CD14-positive monocyte (primary cell): ENCODE measurements at places on chromosomes 3 and 15. TPM values are rescaled to one million over a fixed set of nuclear protein-coding genes. Genes with fewer than 3 reads are reported as not detected.

DNA sequence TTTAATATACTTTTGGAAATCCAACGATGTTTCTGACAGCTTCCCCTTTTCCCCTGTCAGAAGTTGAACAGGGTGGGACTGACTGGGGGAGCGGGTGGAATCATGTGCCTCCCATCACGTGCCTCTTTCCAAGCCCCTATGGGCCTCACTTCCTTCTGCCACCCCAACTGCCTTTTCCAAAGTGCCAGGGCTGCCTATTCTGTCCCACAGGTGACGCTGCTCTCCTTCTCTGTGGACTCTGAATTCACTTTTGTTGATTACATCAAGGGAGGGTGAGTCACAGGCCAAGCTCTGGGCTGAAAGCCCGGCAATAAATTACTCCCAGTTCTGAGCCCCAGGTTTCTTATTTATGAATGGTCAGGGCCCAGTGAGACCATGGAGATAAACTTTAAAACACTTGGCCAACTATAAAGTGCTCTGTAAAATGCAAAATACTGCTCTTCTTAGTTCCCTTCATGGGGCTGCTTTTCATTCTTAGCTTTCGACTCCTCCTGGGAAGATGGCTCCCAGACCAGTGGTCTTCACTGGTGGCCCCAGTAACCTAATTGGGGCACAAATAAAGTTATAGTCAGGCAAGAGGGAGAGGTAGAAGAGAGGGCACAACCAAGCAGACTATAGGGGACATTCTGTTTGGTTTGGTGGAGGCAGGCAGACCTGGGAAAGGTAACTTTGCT lies 12.3 kb downstream of the CPNE9 start:
- DNase-seq: peak; percentile 96

The CRABP1 gene
- not detected for polyA plus RNA-seq

GRCh38 chr3:143084856-143085731 lies 34.5 kb upstream of the CHST2 start:
- DNase-seq: peak; percentile 88

The GRM7 gene
- not detected in 2 replicates for polyA plus RNA-seq

GRCh38 chr3:160477750-160478149 lies 28.2 kb upstream of the TRIM59 start:
- DNase-seq: no peak

DNA sequence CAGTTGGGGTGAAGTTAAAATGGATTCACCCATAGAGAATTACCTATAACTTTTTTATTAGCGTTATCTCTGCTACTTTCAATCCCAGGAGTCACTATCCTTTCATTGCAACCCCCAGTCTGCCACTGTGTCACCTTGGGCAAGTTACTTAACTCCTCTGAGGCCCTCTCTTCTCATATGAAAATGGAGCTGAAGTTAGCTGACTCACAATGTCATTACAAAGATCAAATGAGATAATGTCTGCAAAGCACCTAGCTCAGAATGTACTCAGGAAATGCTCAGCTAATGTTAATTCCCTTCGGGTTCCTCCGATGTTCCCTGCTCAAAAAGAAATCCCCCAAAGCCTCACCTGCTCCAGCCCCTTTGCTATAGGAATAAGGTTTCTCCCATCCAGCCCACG lies 50.0 kb downstream of the TRIM42 start:
- no peak for DNase-seq

GRCh38 chr3:147864754-147865354 lies 455.7 kb downstream of the ZIC1 start:
- no peak for DNase-seq

DNA sequence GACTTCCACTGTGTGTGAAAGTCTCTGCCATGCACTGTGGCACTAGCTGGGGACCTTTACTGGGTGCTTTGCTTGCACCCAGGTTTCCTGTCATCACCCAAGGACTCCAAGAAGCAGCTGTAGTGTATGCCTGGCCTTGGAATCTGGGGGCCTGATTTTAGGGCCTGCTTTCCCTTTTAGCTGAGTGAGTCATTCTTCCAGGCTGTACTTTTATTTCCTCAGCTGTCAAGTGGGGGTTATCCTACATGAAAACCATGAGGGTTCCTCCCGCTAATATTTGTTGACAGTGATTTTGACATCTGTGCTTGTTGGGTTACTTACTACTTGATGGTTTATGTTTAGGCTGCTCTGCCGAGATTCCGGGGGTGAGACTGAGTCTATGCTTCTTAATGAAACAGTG lies 18.5 kb downstream of the GORASP1 start:
- DNase-seq: no peak

DNA sequence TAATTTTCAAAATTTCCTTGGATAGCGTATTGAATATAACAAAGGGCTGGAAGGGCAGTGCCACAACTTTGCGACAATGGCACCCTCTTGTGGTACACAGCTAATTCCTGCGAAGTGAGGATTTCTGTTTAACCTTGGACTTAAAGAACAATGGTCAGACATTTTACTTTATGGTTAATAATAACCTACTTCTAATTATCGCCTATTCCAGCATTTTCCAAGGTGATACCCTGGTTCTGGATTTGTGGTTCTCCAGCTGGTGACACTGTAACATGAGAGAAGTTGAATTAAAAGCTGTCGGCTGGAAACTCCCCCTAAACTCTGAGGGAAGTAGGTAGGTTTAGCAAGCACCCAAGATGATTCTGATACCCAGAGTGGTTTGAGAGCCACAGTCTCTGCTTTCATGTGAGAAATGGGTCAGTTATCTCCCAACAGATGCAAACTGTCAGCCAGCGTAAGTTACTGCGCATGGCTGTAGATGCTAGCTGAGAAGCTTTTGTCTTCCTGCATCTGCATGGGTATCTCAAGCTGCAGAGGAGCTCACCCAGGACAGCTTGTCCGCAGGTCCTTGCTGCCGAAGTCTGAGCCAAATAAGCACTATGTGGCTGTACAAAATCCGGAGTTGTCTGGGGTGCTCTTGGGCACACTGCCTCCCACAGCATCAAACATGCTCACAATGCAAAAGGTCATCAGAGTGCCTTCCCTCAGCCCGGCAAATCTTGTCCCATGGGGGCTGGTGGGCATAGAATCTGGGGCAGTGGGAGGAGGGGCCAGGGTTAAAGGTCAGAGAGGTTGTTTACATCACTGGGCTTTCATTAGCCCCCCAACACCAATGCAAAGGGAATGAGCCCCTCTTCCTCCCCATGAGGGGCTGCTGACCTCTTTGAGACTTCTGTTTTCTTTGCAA lies 6.6 kb upstream of the CHSY1 start:
- DNase-seq: peak; percentile 60

The CFAP100 gene
- not detected in 2 replicates for polyA plus RNA-seq

The MUSTN1 gene
- 12.8 and 13.7 TPM in 2 replicates for polyA plus RNA-seq

DNA sequence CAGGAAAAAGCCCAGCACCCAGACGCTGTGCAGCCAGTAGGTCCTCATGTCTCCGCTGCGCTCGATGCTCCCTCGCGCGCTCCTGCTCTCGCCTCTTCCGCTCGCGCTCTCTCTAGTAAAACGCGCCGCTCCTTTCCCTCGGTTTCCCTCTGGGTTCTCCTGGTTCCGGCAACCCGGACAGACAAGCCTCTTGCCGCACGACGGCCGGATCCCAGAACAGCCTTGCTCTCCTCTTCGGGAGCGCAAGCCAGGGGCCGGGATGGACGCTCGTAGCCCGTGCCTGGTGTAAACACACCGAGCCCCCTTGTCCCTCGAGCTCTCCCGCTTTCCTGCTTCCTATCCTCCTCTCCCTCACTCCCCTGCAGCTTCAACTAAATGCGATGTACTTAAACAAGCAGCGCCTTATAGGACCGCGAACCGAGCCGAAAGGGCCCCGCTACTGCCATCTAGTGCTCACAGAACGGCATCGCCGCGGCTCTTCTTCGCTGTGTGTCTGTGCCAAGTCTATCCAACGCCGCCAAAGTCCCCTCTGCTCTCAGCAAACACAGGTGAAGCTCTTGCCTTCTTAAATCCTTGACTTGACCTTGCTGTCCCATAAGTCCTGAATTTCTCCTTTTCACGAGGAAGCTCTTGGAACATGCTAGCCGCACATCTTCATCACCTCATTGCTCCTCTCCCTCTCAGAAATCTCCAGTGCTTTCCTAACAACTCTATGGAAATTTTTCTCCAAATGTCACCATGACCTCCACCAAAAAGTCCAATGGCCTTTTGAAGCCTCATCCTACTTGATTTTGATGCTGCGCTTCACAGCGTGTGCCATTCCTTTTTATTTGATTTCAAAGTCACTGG lies 1037.2 kb downstream of the IGSF11 start:
- DNase-seq: peak; percentile 12

The ABHD6 gene
- polyA plus RNA-seq: 6.6 and 7.3 TPM in 2 replicates

DNA sequence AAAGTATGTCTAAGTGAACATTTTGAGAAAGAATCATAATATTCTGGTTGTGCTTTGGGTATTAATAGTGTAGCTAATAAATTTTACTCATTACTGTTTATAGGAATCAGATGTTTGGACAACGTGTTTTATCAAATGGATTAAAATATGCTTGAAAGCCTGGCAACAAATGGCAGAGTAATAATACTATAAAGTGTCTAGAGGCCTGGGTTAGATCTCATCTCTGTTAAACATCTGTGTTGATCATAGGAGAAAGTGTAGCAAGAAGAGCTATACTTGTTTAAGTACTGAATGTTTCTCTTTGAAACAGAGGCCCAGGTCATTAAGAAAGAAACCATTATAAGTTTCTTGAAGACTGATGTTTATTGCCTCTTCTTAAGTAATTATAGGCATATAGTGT lies 30.5 kb downstream of the VPS8 start:
- no peak for DNase-seq

GRCh38 chr3:134904241-134904771 lies 109.2 kb downstream of the EPHB1 start:
- no peak for DNase-seq

GRCh38 chr3:143146486-143147274 lies 27.1 kb downstream of the CHST2 start:
- no peak for DNase-seq

DNA sequence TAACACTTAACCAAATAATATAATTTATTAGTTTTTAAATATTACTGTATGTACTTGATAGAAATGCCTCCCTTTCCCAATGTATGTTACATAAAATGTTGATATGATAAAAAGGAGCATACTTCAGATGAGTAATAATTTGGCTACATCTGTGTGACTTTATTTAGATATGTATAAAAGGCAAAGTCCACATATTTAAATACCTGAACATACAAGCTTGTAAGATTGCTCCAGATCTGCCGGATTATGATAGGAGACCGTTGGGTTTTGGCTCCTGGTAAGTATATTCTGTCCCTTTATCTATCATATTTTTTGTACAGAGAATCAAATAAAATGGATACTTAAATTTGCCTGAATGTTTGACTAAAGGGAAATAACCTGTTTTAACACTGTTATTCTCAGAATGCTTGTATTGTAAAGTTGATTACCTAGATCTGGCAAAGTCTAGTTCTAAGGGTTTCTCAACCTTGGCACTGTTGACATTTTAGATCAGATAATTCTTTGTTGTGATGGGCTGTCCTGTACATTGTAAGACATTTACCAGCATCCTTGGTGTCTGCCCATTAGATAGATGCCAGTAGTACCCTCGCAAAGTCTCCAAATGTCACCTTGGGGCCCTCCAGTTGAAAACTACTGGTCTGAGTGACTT lies 38.5 kb downstream of the LRCH3 start:
- no peak for DNase-seq

- no peak for DNase-seq
These were observed 48.6 kb upstream of the DUSP7 start for GRCh38 chr3:52104684-52105640.

DNA sequence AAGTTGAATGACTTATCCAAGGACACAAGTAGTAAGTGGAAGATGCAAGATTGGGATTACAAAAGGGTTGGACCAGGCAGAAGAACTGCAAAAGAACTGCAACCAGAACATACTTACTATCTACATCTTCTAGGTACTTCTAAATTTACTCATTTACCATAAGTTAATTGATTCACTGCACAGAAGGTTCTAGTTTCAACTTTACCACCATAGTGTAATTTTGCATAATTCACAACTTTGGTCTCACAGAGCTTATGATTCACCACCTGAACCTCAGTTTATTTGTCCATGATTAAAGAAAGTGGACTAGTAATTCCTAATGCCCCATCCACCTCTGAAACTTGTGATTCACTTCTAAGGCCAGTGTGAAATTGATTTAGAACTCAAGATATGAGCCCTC lies 236.8 kb upstream of the UBE2E2 start:
- DNase-seq: no peak

The SLC28A2 gene
- polyA plus RNA-seq: not detected

The HHLA2 gene
- not detected in 2 replicates for polyA plus RNA-seq

DNA sequence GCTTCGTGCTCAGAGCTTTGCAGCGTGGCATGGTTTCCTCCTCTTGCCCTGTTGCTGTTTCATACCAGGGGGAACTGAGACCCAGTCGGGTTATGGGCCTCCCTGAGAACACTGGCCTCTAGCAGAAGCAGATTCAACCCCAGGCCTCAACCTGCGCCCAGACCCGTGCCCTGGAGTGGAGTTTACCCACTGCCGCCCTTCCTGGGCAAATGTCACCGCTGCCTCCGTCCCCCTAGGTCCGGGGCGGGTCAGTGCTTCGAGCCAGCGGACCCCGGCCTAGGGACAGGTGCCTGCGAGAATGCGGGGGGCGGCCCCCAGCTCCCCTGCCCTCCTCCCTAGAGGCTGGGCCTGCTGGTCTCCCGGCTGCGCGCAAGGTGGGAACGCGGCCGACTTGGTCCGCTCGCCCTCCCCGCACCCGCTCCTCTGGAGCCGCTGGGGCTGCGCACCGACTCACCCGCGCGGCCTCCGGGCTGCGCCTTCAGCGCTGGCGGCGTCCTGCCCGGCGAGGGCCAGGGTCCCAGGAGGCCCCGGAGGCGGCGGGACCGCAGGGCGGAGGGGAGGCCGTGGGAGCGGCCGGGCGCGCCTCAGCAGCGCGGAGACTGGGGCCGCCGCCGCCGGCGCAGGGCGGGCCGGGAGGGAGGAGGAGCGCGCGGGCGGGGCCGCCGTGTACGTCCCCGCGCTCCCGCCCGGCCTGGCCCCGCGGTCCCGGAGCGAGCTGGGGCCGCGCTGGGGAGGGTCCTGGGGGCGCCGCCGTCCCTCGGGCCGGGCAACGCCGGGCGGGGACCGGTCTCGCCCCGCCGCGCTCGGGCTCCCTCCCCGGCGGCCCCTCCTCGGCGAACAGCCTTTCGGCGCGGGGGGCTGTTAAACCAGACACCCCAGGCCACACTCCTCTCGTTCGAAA lies at the start of gene PIGZ:
PIGZ (minus strand) TSS at position 601 of the 901 bp plus-strand sequence. CDS start 16,802 bp downstream, outside the sequence.
- DNase-seq: no peak

DNA sequence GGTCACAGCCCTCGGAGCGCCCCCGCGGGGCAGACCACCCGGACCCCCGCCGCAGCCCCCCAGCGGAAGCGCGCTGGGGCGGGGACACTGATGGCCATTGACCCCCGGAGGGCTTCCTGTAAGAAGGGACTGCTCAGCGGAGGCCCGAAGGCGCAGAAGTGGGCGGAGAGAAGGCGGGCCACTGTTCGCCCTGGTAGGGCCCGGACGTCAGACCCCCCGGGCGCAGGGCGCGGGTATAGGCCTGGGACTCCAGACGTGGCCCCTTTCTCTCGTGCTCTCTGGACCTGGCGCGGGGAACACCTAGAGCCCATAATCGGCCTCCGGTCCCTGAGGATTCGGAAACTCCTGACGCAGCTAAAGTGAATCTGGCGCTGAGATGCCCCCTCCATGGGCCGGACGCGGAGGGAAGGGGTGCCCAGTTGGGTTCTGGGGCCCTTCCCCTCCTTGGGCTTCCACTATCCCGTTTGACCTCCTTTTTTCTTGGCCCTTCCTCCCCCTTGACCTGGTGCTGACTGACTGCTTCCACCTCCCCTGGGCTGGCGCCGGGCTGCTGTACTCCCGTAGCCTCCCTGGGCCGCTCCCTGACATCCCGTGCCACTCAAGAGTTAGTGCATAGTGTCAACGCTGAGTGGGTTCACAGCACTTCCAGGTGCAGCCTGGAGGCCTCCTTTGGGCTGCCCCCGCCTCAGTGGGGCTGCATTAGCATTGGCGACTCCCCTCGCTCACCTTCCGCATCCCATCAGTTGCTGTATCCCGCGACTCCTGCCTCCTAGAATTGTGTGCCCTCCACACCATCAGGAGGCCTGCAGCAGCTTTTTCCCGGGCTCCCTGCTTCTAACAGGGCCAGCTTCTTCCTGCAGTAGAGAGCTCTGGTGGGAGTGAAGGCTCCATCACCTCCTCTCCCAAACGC lies 694 bp downstream of the ABTB1 start:
- DNase-seq: peak; percentile 15
